PC-9 (cell line): ENCODE measurements at places on chromosomes 7 and 10. TPM values are rescaled to one million over a fixed set of nuclear protein-coding genes. Genes with fewer than 3 reads are reported as not detected.

SPDYE2B gene
- total RNA-seq: not detected in 2 replicates

PRKAR2B gene
- 2.7 and 2.9 TPM in 2 replicates for total RNA-seq

GUSB gene
- total RNA-seq: 59.8 and 80.8 TPM in 2 replicates

DNA sequence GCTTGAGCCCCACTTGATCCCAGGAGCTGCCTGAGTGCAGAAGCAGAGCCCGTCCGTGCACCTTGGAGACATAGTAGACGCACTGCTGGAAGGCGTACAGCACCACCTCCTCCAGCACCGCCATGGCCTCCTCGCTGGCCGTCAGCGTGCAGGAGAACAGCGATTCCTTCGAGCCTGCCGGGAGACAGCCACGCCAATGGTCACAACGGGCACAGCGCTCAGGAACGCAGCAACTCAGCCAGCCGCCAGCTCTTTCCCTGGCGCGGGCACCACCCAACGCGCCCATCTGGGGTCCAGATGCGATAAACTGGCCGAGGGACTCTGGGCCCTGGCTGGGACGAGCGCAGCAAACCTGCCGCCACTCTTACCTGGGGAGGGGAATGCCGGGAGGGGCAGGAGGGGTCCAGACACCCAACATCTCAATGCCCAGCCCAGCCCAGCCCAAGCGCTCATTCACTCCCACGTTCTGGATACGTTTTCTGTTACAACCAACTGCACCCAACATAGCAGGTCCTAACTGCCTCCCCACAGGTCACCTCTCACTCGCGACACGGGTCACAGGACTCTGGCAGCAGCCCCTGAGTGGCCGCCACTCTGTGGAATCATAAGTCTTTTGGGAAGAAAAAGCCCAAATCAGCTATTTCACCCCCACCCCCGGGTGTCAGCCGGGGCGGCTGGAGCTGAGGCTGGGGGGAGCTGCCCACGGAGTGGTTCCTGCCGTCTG, 41.9 kb downstream of the AP5Z1 start:
- DNase-seq: no peak

DNA sequence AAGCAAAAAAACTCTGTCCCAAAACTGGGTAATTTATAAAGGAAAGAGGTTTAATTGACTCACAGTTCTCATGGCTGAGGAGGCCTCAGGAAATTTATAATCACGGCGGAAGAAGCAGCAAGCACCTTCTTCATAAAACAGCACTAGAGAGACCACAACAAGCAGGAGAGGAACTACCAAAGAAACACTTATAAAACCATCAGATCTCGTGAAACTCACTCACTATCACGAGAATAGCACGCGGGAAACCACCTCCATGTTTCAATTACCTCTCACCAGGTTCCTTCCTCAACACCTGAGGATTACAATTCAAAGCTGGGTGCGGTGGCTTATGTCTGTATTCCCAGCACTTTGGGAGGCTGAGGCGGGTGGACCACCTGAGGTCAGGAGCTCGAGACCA, 48.5 kb downstream of the PDIA4 start:
- no peak for DNase-seq

DNA sequence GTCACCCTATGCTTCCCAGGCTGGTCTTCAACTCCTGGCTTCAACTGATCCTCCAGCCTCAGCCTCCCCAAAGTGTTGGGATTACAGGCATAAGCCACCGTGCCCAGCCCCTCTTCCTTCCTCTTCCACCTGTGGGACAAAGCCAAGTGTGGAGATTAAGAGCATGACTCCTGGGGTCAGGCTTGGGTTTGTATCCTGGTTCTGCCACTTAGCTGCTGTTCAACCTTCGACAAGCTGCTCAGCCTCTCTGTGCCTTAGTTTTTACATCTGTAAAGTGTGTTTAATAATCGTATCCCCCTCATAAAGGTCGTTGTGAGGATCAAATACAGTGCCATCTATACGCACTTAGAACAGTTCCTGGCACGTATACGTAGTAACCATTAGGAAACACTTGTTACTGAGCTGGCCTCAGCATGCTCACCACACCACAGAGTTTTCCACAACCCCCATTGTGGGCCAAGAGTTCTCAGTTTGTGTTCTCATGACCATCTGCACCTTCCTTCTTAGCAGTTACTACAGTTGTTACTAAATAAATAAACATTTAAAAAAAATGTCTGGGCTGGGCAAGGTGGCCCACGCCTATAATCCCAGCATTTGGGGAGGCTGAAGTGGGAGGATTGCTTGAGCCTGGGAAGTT, 140.5 kb upstream of the BTBD16 start:
- DNase-seq: no peak

DNA sequence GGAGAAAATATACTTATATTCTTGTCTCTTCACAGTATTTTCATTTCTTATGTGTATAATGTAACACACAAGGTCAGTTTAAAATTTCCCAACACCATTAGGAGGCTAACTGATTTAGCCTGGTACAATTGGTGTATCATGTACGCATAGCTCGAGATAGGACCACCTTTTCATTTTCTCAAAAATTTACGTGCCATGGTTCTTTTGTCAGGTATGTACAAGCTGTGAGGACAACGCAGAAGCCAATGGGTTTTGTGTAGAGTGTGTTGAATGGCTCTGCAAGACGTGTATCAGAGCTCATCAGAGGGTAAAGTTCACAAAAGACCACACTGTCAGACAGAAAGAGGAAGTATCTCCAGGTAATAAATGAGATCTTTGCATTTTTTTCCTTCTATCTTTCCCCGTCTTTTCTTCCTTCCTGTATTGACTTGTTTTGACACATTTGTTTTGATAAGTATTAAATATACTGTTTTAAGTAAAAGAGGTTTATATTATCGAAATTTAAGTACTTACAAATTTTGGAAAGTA, 55.0 kb downstream of the TRIM24 start:
- DNase-seq: no peak
